Activated CD4-positive, alpha-beta T cell treated with anti-CD3 and anti-CD28 coated beads, Interleukin-2, amount 10 ng/mL, durations not matched to agents 24 days and 14 days (primary cell): ENCODE measurements at places on chromosomes 2 and 18. TPM values are rescaled to one million over a fixed set of nuclear protein-coding genes. Genes with fewer than 3 reads are reported as not detected.
A peak's percentile ranks its signal among the peaks of the same experiment; 100 is the strongest.

The C2orf69 gene
- total RNA-seq = 17.1 and 17.4 TPM in 2 replicates

DNA sequence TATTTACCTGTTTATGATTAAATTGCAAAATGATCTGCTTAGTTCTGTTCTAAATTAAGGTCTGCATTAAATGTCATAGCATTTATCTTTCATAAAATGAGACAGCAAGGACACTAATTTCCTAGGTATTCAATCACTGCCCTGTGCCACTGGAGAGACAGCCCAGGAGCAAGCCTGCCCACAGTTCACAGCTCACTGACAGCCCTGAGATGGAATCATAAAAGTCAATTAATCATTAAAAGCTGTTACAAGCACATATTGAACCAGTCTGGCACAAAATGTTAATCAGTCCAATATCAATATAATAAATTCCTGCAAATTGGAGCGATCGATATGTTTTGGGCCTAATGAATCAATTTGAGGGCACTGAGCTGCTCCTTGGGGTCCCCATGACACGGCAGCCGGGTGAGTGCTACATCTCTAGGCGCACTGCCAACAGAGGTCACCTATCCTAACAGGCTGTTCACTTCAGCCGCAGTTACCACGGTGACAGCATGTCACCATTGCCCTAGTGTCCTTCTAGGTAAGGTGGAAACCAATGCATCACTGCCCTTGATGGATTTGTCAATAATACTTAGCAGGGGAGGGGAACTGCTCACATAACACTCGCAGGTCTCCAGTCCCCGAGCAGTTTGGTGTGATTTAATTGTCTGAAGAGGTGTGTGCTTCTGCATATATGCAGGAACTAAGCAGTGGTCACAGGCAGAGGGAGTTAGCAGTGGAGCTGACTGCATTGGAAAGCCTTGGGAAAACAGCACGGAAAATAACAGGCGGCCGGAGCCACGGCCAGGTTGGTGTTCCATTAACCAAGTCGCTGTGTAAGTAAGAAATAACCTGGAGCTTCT is 47.3 kb downstream of the POU3F3 start:
- no peak for DNase-seq

DNA sequence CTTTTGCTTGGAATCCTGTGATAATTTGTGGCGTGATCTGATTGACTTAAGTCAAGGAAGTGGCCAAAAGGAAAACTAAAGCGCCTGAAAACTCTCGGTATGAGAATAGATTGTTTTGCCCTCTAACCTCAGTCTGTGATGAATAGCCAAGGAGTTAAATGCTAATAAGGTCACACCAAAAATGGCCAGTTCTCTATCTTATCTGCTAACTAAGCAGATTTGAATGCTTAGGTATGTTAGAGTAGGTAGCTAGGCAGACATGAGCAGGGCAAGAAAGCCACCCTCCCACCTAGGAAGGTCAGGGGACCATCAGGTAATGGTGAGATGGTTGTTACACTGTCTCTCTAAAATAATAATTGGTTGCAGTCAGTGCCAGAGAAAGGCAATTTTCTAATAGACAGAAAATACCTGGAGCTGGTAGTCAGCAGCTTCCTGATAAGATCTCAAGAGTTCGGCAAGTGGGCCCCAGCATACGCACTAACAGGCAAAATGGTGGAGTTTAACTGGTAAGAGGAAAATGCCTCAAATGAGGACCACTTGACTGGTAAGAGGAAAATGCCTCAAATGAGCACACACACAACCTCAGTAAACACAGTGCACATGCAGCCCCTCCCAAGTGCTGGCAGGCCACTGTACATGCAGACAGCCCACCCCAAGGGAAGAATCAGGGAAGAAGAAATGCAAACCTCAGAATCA is 468.4 kb downstream of the MBD2 start:
- no peak for DNase-seq

DNA sequence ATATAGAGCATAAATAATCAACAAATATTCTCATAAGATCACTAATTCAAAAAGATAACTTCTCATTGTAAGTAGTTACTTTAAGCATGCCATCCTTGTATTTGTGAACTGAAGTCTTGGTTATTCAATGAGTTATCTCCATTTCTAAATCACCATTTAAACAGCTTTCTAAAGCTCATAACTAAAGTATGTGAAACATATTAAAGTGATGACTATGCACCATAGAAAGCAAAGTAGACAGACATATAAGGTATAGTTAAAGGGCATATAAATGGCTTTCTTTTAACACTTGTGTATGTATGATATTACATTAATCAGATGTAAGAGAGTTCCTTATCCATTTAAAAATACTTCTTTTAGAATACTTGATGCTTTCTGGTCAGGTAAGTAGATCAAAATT is 83.5 kb downstream of the IKZF2 start:
- DNase-seq = no peak

DNA sequence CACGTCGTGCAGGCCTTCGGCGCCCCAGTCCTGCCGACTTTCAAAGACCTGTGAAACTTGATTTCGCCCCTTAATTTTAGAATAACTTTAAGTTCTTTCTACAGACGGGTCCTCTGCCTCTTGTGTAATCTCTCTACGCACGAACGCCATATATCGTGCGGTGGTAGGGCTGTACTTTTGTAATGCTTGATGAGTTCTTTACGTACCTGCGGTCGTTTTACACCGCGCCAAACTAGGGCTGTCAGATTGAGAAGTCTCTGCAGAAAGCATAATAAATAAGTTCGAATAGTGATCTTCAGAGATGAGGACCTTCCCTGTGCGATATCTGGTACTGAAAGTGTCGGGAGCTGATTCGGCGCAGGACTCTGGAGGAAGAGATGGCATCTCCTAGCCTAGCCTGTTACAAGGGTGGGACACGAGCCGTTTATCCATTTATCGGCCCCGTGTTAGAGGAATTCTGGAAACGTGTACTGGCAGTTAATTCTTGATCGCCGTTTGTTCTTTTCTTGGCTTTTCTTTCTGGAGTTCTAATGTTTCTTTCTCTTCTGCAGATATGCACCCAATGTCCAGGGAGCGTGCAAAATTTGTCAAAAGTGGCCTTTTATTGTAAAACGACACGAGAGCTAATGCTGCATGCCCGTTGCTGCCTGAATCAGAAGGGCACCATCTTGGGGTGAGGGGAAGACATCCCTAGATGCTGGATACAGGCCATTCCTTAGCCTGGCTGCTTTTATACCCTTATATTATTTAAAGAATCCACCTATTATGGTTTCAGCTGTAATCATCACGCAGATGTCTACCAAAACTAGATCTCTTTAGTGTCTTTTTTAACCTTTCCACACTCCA is 781 bp upstream of the SLC5A6 start:
- DNase-seq = no peak

DNA sequence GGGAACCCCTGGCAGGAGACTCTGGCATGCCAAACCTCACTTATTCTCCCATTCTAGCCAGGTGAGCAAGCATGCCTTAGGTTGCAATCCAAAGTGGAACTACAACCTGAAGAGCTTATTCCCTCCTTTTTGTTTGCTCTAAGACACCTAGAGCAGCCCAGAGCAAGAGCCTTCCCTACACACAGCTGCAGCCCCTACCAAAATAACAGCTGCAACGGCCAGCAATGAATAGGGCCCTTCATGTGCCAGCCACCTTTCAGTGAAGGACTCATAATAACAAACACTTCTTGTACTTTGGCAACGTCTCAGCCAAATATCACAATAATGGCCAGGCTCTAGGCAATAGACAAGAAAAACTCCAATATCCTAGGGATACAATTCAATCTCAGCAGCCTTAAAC is 178.7 kb downstream of the ALK start:
- no peak for DNase-seq

- DNase-seq = peak; percentile 78
These were observed 66.1 kb downstream of the LRRFIP1 start for GRCh38 chr2:237693291-237693994.

DNA sequence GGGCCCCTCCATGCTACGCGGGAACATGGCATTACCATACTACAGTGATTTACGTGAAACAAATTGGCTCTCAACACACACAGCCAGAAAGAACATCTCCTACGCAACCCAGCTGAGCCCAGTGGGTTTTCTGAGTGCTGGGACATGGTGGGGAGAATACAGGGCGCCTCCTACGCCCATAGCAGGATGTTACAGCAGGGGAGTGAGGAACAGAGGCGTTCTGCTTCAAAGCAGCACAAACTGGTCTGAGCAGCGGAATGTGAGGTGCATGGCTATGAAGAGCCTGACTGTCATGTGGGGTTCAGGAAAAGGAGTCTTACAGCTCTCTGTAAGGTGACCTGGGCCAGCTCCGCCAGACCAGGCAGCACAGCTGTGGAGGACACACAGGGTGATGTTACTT is 108.6 kb upstream of the REV1 start:
- DNase-seq = no peak
